ENCODE measurements at places on chromosomes 6 and 20.
A peak's percentile ranks its signal among the peaks of the same experiment; 100 is the strongest.

DNA sequence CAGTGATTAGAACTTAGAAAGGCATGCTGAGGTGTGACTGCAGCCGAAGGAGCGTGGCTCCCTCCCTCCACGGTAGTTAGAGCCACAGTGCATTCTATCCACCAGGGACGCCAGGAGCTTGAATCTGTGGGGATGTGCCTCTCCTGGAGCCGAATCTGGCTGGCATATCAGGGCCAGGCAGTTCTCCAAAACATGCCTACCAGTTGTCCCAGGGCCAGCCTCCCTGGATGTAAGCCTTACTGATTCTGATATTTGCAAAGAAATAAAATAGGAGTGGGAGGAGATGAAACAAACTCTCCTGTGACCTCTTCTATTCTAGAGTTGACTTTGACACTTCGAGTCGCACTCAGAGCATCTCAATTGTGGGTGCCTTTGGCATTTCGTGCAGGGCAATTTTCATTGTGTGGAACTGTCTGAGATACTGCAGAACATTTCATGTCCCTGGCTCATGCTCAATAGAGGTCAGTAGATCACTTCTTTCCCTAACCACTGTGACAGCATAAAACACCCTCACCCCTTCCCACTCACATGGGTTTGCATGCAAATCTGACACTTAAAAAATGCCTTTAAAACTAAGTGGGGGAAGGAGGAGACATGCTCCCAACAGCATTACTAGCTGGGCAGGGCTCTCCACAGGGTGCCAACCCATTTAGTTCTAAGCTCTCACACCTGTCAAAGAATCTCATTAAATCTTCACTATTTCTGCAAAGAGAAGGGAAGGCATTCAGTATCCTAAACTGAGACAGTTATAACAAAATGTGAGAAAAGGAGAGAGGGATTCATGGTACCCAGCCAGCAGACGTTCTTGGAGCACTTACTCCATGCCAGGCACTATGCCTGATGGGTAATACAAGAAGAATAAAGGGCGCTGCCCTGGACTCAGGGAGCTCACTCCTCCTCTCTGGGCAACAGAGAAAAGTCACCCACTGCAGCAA, 378.9 kb downstream of the PREX1 start:
- no peak for DNase-seq

DNA sequence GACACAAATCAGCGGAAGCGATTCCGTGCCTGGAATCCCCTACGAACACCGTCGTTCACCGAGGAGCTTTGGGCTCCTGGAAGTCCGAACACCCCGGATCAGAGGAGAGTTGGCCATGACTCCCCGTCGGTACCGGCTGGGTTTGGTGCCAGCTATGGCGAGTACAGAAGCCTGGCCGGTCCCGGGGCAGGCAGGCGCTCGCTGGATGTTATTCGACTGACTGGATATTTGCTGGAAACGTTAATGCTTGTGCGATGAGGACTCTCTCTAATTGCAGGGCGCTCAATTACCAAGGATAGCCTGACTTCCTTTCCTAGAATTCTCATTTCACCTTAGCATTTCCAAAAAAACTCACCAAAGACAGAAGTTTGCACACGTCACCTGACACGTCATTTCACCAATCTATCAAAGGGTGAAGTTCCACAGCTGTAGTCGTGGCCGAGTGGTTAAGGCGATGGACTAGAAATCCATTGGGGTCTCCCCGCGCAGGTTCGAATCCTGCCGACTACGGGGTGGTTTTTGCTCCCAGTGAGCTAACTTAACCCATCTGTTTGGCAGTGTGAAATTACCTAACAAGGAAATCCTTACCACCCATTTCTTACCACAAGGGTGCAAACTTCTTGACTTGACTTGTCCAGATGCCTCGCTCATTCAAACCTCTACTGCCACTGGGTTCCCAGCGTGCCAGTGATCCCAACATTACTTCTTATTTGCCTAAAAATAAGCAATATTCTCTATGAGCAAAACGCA, 22.7 kb upstream of the ZNF184 start:
- DNase-seq = peak; percentile 56

DNA sequence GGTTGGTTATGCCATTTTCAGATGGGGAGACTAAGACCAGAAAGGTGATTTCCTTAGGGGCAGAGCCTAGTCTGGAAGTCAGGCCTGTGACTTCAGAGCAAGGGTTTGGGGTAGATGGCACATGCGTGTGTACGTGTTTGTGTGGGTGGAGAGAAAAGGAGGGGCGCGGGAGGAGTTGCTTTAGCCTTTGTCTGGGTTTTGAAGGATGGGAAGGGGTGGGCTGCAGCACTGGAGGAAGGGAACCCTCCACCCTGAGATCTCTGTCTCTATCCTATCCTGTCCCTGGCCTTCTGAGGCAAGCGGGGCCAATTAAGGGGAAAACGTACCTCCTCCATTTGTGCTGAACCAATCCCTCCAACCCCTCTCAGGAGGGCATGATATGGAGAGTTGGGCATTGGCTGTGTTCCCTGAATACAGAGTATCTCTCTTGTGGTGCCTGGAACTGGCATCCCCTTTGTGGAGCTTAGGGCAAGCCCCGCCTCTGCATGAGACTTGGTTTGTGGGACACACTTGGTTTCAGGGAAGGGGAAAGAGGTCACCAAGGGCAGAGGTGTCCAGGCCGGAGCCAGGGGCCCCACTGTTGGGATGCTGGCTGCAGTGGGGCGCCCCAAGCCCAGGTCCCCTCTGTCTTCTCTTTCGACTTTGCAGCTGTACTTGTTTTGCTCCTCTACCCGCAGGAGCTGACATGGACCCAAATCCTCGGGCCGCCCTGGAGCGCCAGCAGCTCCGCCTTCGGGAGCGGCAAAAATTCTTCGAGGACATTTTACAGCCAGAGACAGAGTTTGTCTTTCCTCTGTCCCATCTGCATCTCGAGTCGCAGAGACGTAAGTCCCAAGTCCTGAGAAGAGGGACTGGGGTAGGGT, at the start of gene DBNDD2:
DBNDD2 (plus strand) TSS at position 507 of the 863 bp plus-strand sequence; CDS start at position 686, 179 bp downstream.
- DNase-seq = no peak

DNA sequence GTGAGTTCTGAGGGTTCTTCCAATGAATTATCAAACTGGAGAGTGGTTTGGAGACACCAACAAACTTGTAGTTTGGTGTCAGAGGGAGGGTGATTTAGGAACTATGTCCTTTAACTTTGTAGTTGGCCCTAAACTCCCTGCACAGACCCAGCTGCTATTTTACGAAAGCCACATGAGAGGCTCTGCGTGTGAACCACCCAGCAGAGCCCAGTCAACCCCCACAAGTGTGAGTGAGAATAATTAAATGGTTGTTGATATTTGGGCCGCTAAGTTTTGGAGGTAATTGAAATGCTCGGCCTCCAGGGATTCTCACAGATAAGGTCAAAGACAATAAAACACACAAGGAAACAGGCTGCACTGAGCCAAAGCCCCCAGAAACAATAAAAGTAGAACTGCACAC, 6.9 kb upstream of the VAPB start:
- DNase-seq = no peak

GRCh38 chr6:2228392-2228791, 17.0 kb downstream of the GMDS start:
- DNase-seq = no peak

GRCh38 chr6:79238919-79239318, 4.4 kb upstream of the HMGN3 start:
- DNase-seq = no peak

- no peak for DNase-seq
These were observed 8.4 kb upstream of the EPB41L1 start for GRCh38 chr20:36145877-36146707.

DNA sequence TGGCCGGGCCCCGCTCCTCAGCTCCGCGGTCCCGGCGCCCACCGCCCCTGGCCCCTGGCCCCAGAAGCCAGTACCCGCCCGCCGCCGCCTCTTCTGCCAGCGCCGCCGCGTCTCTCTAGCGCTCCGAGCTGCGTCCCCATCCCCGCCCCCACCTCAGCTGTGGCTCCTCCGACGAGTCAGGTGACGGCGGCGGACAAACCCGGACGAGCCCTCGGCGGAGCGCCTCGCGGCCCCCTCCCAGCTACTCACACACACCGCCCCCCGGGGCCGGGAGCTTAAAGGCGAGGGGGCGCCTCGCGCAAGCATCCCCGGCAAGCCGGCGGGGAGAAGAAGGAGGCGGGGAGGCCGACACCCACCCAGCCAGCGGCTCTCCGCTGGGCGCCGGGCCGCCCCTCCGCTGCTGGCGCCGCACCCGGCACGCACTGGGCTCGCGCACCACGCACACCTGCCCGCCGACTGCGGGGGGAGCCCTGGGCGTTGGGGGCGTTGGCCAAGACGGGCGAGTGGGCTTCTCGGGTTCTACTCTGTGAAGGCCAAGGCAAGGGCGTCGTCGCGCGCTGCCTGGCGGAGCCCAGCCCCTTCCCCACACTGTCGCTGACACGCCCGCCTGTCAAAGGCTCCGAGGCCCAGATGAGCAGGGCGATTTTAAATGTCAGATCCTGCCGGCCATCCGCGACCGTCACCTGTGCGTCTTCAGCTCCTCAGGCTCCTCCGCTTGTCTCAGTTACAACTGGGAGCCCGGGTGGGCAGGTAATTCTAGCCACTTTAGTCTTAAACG, at the start of gene SNAP91:
SNAP91 (minus strand) TSS at position 132 of the 778 bp plus-strand sequence. CDS start 1,174 bp downstream, outside the sequence.
- no peak for DNase-seq

GRCh38 chr6:3176562-3177355, 19.4 kb upstream of the TUBB2A start:
- DNase-seq = no peak

- peak; percentile 14 for DNase-seq
These were observed 26.8 kb downstream of the C6orf89 start for GRCh38 chr6:36912586-36912985.

DNA sequence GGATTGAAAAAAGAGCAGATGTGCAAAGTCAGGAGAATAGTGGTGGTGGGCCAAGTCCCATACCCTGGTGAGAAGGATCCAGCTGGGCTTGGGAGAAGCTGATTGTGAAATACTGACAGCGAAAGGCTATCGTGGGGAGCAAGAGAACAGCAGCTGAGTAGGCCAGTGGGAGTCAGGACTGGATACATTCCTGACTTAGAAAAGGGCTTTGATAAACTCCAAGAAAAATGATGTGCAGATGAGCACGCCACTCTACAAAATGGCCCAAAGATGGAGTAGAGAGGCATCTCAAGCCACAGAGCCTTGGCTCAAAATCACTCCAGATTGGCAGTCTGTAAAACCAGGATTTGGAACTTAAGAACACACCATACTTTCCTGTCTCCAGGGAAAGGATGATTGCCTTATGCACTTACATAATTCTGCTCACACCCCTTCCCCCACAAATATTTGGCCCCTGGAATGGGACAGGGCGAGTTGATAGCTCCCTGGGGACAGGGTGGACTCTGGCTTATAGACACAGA, 578.7 kb downstream of the MAFB start:
- no peak for DNase-seq

DNA sequence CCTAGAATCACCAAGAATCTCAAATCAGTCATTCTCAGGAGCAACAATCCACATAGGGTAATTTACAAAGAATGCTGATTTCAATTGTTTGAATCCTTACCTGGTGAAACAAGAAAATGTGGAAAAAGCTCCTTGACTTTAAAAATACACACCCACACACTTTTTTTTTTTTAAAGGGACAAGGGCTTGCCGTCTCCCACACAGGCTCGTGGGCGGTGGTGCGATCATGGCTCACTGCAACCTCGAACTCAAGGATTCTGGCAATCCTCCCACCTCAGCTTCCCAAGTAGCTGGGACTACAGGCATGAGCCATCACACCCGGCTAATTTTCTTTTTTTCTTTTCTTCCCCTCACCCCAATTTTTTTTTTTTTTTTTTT, 30.7 kb downstream of the PARD6B start:
- DNase-seq = no peak

- DNase-seq = no peak
These were observed 159.5 kb upstream of the MANEA start for GRCh38 chr6:95417856-95418255.

DNA sequence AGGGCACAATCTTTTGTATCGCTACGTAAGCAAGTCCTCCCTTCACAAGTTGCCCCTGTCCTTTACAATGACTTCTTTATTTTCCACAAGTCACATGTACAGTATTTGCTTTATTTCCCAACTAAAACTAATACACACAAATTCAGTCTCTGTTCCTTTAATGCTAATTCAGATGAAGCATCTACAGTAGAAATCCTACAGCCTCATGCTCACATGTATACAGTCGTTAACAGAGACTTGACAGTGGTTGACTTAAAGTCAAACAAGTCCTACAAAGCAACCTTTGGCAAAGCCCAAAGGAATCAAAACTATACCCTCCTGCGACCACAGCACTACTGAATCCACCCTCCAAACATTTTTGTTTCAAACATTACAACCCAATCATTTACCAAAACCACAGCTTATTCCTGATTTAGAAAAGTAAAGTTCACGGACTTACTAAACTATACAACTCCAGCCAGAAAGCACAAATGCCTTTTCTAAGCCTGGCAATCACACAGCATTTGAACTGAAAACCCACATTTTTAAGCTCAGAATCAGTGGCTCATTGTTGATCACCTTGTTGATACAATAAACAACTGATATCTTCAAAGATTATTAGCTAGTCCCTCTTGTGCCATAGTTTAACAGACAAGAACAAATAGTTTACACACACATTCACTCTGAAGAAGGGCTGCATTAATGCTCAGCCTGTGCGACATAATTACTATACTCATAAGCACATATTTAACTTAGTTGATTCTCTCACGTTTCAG, 70.9 kb upstream of the NHSL1 start:
- no peak for DNase-seq

DNA sequence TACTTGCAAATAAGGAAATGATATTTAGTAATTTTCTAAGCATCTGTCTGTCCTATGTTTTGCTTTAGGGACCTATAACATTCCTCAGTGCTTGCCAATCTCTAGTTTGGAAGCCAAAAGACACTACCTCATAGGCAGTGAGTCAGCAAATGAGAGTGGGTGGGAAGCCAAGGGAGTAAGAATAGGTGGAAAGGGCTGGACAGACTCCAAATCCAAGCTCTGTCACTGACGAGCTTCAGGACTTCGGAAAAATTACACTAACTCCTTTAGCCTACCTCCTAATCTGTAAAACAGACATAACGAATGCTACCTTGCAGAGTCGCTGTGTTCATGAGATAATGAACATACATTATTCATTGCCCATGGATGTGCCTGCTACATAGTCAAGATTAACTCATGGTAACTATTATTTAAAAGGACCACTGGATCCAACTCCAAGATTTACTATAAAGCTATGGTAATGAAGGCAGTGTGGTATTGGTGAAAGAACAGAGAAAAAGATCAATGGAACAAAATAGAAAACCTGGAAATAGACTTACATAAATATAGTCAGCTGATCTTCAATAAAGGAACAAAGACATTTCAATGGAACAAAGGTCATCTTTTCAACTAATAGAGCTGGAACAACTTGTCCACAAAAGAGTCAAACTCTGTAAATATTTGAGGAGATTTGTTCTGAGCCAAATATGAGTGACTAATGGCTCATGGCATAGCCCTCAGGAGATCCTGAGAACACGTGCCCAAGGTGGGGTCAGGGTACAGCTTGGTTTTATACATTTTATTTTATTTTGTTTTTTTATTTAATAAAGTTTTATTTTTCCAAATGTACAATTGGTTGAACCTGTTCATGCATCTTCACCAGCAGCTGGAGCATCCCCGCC, 64.1 kb downstream of the FAM50B start:
- no peak for DNase-seq

Measured in stimulated activated CD4-positive, alpha-beta T cell treated with anti-CD3 and anti-CD28 coated beads, TNF-alpha, amount 100 ng/mL, for 1 hour (primary cell).